ENCODE measurements at places on chromosomes 11 and 22. TPM values are rescaled to one million over a fixed set of nuclear protein-coding genes. Genes with fewer than 3 reads are reported as not detected.

TNNI2 gene
- total RNA-seq = 7.8 TPM

RDX gene
- total RNA-seq = 196 TPM

OR8G5 gene
- not detected for total RNA-seq

OR8K3 gene
- not detected for total RNA-seq

DRD2 gene
- not detected for total RNA-seq

SEZ6L gene
- total RNA-seq = not detected

ZFTA gene
- total RNA-seq = 16.6 TPM

CNTF gene
- 3.4 TPM for total RNA-seq

DGAT2 gene
- 7.1 TPM for total RNA-seq

HIC2 gene
- total RNA-seq = 3.5 TPM

POU2AF3 gene
- 3.0 TPM for total RNA-seq

ZNF280B gene
- total RNA-seq = 1.7 TPM
